ENCODE measurements at places on chromosomes 13 and 19. TPM values are rescaled to one million over a fixed set of nuclear protein-coding genes. Genes with fewer than 3 reads are reported as not detected.

Gene TMEM255B
- 1.2 TPM for total RNA-seq

- no peak overlapping the region for H3K4me3 ChIP-seq
- H3K27ac ChIP-seq, result no peak overlapping the region
- no peaks in the 10 kb centered on the region for H3K27me3 ChIP-seq
- DNase-seq, result no peak
- H3K36me3 ChIP-seq, result no peaks in the 10 kb centered on the region
Observed at GRCh38 chr13:32205431-32206096, 109.6 kb downstream of the ZAR1L start.

DNA sequence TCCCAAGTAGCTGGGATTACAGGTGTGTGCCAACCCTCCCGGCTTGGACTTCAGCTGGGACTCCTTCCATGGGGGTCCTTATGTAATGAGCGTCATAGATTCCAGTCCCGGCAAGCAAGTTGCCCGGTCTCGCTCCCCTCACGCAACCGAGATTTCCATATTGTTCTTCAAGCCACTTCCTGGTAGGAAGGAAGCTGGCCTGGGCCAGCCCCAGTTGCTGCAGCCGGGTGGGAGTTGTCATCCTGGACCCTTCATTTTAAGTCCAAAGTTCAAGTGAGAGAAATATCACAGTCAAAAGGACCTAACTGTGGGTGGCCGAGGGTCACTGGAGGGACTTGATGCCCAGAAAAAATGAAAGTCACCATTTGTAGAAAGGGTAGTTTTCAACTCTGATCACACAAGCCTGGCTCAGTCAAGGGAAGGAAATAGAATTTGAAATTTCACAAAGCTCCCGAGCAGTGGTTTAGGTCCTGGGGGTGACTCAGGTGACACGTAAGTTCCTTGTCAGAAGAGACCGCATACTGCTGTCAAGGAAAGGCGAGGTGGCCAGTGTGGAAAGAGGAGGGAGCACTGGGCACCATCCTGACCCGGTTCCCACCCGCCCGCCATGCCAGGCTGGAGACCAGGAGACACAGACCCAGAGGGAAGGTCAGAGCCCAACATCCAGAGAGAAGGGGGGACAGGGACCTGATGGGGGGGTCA is 5.3 kb downstream of the FGF21 start:
- DNase-seq, result no peak
- H3K36me3 ChIP-seq, result no peaks in the 10 kb centered on the region
- peak overlapping the region; percentile 7 for H3K27ac ChIP-seq

Gene GPR183
- total RNA-seq, result 57.5 TPM

DNA sequence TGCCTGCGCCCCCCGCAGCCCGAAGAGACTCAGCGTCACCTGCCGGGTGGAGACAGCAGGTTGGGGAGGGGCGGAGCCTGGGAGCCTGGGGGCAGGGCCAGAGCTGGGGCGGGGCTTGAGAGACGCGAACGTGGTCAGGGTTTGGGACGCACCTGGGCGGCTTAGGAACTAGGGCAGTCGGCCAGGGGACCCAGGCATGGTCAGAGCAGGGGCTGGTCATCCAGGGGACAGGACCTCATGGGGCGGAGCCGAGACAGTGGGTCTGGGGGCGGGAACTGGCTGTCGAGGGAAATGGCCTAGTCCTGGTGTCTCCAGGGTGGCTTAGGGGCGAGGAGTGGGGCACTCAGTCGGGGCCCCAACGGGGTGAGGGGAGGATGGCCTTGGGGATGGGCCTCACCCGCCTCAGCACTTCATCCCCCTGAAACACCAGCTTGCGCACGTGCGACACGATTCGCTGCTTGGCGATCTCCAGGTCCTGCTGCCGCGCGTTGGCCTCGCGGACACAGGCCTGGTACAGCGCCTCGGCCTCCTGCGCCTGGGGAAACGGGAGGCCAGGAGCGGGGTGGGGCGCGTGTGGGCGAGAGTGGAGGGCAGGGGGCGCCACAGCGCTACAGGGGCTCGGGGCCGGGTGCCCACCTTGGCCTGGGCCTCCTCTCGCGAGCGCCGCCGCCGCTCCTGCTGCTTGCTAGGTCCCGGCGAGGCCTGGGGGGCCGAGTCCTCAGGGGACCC is 5.8 kb downstream of the GMIP start:
- H3K4me1 ChIP-seq, result peaks cover 14% of the 10 kb centered on the region
- H3K27ac ChIP-seq, result no peak overlapping the region
- H3K4me3 ChIP-seq, result no peak overlapping the region
- H3K27me3 ChIP-seq, result no peaks in the 10 kb centered on the region
- H3K36me3 ChIP-seq, result peaks cover 30% of the 10 kb centered on the region
- DNase-seq, result no peak

DNA sequence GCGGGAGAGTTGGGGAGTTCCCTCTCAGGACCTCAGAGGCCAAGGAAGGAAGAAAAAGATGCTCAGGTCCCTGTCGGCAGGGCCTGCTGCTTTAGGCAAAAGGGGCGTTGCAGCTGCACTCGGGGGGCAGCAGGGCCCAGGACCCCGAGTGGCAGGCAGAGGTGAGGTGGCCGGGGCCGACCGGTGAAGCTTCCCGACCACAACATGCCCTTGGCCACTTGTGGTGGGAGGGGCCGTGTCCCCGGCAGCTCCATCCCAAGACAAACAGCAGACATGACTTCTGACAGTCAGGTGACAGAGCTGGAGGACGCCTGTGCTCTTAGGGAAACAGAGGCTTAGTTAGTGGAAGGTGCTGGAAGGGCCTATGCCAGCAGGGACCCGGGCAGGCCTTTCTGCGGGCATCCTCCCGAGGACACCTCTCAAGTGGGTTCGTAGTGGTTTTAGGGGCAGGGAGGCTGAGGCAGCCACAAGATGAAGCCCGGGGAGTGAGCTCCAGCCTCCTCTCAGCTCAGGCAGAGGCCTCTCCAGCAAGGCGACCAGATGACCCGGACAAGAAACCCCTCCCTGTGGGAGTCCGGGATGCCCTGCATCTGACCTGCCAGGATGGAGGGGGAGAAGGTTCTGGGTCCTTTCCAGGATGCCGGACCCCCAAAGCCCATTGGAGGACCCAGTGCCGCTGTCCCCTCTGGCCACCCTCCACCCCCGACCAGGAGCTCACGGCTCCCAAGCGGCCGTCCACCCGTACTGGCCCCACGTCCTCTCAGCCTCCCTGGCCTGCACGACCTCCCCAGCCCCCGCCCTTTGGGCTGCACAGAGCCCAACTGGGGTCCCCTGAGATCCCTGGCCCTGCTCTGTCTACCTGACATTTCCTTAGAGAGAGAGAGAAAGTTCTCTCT is 24.2 kb downstream of the BTBD2 start:
- H3K4me1 ChIP-seq, result no peaks in the 10 kb centered on the region
- peaks cover 8% of the 10 kb centered on the region for H3K36me3 ChIP-seq
- no peak overlapping the region for H3K27ac ChIP-seq

Gene LAIR2
- 14.2 TPM for total RNA-seq

DNA sequence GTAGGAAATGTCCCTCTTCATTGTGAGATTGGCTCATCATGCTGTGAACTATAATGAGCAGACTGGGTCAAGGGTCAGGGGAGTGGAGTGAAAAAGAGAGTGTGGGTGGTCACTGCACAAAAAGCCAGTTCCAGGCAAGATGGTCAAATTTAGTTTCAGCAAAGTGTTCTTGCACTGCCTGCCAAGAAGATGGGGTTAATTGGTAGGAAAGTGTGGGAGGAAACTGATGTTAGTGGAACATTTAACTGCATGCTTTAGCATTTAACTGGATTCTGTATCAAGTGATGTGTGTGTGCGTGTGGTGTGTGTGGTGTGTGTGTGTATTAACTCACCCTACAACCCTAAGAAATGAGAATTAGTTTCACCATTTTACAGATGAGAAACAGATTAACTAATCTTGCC is 131.6 kb downstream of the COG6 start:
- H3K27ac ChIP-seq, result no peak overlapping the region
- peaks cover 18% of the 10 kb centered on the region for H3K4me1 ChIP-seq
- no peaks in the 10 kb centered on the region for H3K27me3 ChIP-seq

GRCh38 chr19:20503476-20503875 is 62.1 kb downstream of the ZNF737 start:
- no peaks in the 10 kb centered on the region for H3K4me1 ChIP-seq
- no peaks in the 10 kb centered on the region for H3K27me3 ChIP-seq
- H3K36me3 ChIP-seq, result peaks cover 16% of the 10 kb centered on the region
- no peak for DNase-seq

DNA sequence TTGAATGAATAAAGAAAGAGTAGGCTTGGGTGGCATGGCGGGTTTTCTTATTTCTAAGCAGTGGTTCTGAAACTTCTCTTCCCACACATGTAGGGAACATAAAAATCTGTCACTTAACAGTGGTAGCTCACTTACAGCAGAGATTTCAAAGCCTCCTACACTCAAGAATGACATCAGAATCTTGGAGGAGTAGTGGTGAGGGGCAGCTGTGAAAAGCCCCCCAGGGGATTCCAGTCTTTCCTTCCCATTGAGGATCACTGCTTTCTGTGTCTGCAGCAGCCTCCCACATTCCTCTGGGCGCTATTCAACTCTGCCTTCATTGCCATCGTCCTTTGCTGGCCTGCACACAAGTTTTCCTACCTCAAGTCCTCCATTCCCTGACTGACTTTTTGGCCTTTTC is 8.6 kb upstream of the NEK5 start:
- no peak overlapping the region for H3K4me3 ChIP-seq
- no peaks in the 10 kb centered on the region for H3K27me3 ChIP-seq
- H3K36me3 ChIP-seq, result no peaks in the 10 kb centered on the region

GRCh38 chr19:43790587-43790986 is 9.8 kb upstream of the KCNN4 start:
- no peak overlapping the region for H3K4me3 ChIP-seq
- no peak for DNase-seq
- H3K27me3 ChIP-seq, result peaks cover 30% of the 10 kb centered on the region
- no peak overlapping the region for H3K27ac ChIP-seq

DNA sequence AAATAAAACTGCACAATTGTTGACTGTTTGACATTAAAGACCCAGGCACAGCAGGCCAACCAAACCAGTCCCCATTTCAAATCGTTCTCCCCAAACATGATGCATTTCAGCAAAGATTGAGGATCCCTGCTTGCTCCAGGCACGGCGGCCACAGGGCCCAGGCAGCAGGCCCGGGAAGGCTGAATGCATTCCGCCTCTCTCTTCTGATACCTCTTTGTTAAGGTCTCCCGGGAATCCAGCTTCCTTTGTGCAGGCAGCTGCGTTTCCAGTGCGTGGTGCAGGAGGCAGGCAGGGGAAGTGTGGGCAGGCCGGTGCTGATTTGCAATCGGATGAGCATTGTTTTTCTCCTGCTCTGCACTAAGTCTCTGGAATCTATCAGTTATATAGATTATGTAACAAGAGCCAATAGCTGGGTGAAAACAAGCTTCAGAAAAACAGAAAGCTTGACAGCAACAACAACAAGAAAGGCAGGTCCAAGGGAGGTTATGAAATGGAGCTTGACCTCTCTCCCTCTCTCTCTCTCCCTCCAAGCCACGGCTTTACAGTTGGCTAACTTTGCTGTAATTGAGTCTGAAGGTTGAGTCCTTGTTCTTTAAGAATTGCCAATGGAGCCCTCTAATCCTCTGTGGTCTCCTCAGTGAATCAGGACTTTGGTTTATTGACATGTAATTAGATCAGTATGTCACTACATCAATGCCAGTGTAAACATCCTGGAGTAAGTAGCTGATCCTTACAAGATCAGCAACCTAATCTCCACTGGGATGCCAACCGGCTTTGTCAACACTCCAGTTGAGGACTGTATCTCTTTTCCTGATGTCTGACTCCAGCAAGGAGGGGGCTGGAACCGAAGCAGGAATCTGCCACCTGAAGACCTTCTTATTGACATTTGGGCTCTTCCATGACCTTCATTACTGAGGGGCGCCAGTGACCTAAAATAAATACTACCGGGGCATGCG is 338.0 kb downstream of the TEX29 start:
- H3K36me3 ChIP-seq, result no peaks in the 10 kb centered on the region
- DNase-seq, result no peak
- H3K27me3 ChIP-seq, result no peaks in the 10 kb centered on the region
- H3K27ac ChIP-seq, result no peak overlapping the region
- no peak overlapping the region for H3K4me3 ChIP-seq
- no peaks in the 10 kb centered on the region for H3K4me1 ChIP-seq

All from activated T-cell treated with anti-CD3 and anti-CD28 coated beads, Interleukin-2, amount 50 U/mL, for 72 hours (primary cell).